ENCODE measurements at places on chromosomes 12 and 14.

GRCh38 chr12:5063149-5063548 is 19.5 kb downstream of the KCNA5 start:
- DNase-seq = no peak

DNA sequence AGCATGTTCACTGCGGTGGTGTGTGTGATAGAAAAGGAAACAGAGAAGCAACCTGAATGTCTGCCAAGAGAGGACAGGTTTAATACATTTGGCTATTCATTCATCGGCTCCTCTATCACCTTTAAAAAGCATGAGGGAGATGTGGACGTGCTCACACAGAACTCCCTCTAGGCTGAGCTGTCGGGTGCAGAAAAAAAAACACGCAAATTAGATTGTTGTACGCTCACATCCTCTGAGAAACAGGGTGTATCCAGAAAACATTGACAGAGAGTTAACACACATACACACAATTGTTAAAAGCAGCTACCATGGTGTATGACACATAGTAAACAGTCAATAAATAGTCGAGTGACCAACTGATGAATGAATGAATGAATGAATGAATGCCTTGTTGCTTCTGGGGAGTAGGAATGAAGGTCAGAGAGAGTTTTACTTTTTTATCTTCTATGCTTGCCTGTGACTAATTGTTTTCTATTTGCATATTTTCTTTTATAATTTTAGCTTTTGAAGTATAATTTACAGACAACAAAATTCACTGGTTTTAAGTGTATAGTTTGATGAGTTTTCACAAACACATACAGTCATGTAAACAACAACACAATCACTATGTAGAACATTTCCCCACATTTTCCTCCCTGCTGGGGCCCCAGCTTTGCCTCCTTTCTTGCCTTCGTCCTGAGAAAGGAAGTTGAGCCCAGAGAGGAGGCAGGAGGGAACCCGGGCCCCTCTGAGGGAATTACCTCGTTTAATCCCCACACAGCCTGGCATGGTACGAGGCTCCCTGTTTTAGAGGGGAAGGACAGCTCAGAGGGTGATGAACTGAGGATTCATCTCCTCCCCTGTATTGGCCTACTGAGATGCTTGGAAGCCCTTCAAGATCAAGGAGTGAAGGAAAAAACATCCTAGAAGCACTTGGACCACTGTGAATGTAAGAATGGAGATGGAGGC is 19.7 kb upstream of the FAM222A start:
- no peak for DNase-seq

DNA sequence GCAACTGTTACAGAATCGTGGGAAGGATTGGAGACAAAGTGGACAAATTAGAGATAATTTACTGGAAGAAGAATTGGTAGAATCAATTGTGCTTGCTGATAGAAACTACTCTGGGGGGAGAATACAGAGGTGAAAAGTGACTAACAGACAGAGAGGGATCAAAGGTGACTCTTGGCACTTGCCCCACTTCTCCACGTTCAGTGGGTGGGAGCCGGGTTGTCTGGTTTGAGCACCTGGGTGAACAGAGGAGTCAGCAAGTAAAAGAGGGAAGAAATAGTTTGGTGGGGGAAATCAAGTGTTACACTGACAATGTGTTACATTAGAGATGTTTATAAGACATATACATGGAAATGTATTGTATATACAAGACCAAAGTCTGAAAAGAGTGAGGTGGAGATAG is 69.1 kb downstream of the PPP2R5E start:
- DNase-seq = no peak

- DNase-seq = no peak
Observed at GRCh38 chr12:124075841-124076240, 102.8 kb downstream of the ZNF664 start.

- no peak for DNase-seq
Observed at GRCh38 chr14:26863736-26864135, 265.9 kb upstream of the NOVA1 start.

DNA sequence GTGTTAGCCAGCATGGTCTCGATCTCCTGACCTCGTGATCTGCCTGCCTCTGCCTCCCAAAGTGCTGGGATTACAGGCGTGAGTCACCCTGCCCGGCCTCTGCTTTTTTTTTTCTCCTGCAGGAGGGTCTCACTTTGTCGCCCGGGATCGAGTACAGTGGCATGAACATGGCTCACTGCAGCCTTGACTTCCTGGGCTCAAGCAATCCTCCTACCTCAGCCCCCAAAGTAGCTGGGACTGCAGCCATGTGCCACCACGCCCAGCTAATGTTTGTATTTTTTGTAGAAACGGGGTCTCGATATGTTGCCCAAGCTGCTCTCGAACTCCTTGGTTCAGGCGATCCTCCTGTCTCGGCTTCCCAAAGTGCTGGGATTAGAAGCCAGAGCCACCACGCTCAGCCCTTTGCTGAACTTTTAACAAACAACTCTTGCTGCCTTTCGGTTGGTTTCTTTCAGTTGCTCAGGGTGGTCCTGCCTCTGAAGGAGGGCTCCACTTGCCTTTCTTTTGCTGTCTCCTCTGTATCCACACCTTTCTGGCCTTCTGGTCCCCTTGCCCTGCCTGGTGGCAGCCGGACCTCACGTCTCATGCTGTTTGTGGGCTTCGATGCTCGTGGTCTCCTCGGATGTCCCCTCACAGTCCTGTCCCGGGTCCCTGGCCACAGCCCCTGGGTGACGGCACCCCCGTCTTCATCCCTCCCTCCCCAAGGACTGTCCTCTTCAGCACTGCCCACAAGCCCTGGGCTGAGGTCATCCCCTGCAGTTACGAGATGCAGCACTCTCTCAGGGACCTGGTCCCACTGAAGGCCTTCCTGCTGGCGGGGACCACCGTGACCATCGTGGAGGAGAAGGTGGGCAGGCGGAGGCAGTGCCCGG is 3.8 kb upstream of the B3GNT4 start:
- no peak for DNase-seq

DNA sequence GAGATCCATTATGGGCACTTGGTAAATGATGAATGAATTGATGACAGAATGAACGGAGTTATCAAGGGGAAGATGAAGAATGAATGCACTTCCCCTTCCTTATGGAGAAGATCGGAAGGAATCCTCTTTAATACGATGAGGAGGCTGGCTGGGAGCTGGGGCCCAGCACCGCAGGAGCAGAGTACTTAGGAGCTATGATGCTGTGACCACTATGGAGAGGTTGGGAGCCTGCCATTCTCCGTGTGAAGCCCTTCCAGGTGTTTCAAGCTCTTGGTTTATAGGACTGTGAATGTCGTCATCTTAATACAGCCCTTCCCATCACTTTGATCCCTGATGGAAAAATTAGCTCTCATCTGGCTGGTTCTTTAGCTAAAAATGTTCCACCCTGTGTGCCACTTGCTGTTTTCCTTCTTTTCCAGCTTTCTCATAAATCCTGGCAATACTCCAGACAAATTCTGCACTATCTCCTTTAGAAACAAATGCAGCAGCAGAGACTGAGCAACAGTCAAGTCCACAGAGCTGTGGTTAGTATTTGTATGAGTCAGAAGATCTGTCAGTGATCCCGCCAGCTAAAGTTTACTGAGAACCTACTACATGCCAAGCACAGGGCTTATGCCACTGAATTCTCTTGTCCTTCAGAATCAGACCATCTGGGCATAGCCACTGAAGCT is 263.1 kb upstream of the CRY1 start:
- DNase-seq = no peak

DNA sequence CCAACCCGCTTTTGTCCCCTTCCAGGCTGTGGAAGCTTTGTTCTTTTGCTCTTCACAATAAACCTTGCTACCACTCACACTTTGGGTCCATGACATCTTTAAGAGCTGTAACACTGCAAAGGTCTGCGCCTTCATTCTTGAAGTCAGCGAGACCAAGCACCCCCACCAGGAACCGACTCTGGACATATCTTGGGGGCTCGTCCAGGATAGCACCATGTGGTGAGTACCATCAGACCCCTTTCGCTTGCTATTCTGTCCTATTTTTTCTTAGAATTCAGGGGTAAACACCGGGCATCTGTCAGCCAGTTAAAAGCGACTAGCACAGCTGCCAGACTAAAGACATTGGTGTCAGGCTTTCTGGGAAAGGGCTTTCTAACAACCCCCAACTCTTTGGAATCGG is 137.6 kb upstream of the PPFIA2 start:
- no peak for DNase-seq

GRCh38 chr14:80055667-80056496 is 155.4 kb downstream of the DIO2 start:
- DNase-seq = no peak

GRCh38 chr14:55123852-55124639 is 5.0 kb upstream of the LGALS3 start:
- no peak for DNase-seq

DNA sequence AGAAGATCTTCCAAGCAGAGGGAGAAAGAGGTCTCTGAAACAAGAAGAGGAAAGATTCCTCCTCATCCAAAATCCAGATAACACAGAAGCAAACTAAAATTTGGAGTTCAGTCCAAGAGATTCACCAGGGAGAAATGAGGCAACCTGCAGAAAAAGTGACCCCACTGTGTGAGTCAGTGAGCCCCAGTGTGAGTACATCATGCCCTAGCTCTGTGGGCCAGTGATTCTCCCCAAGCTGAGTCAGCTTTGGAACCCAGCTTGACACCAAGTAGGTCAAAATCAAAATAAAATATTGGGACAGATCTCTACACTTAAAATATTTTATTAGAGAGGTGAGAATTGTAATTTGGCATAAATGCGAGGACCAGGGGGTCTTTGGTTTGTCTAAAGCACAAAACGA is 17.2 kb downstream of the CLEC2B start:
- no peak for DNase-seq

GRCh38 chr12:5969974-5970690 is 25.1 kb upstream of the ANO2 start:
- DNase-seq = no peak

DNA sequence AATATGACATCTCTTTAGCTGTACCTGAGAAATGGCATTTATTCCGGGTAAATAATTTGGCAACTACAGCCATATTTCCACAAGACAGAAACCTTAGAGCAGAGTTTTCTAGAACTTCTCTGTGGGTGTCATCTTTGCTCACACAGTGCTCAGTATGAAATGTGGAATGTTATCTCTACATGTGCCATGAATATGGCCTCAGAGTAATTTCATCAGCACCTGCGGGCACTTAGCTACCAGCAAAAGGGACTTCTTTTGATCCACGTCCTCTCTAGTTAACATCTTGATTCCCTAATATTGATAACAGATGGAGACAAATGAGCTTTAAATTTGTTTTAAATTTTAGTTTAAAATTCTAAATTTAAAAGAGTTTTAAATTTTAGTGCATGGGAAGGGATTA is 2.9 kb upstream of the ATG14 start:
- DNase-seq = no peak

DNA sequence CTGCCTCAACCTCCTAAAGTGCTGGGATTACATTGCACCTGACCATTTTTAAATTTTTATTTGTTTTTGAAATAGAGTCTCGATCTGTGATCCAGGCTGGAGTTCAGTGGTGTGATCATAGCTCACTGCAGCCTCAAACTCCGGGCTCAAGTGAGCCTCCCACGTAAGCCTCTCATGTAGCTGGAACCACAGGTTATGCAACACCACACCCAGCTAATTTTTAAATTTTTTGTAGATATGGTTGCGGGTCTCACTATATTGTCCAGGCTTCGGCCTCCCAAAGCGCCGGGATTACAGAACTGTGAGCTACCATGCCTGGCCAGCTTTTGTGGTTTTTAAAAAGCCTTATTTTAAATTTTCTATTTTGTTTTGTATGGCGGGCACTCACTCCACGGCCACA is 2.2 kb upstream of the DRAM1 start:
- no peak for DNase-seq

GRCh38 chr14:102471921-102472790 is 37.4 kb downstream of the ANKRD9 start:
- DNase-seq = no peak

- no peak for DNase-seq
Observed at GRCh38 chr14:37254411-37254947, 56.7 kb downstream of the MIPOL1 start.

DNA sequence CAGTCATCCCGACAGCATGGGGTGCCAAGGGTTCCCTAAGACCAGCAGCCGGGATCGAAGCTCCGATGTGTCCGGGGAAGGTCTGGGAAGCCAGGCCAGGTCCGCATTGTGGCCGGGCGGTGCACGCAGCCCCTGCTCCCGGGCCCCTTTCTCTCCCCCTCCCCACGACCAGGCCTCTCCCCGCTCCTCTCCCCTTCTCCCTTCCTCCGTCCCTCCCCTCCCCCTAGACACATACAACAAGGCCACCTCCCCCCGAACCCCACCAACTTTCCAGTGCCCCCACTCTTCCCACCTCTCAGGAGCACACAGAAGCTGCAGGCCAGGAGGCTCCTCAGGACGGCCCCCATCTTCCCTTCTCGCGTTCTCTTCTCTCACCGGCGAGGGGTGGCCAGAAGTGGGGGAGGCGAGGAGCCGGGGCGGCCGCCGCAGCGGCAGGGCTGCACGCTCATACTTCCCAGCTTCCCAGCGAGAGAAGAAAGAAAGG is 413 bp downstream of the LRP6 start:
- no peak for DNase-seq

- DNase-seq = no peak
Observed at GRCh38 chr12:29155079-29155478, 6.0 kb downstream of the FAR2 start.

GRCh38 chr14:68978172-68978911 is 760 bp downstream of the ACTN1 start:
- DNase-seq = peak; percentile 30

- no peak for DNase-seq
Observed at GRCh38 chr12:50932787-50933280, 19.5 kb upstream of the HIGD1C start.

DNA sequence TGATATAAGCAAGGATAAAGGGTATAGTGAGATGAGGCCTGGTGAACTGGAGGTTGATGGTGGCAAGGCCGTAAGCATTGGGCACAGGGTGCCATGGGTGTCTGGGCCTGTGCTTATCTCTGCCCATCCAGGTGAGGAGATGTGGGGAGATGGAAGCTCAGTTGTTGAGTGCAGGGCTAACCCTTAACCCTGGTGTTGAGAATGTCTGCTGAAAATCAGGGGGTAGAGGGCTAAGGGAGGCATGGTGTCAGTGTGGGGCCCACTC is 86.1 kb downstream of the SYNE2 start:
- DNase-seq = no peak

DNA sequence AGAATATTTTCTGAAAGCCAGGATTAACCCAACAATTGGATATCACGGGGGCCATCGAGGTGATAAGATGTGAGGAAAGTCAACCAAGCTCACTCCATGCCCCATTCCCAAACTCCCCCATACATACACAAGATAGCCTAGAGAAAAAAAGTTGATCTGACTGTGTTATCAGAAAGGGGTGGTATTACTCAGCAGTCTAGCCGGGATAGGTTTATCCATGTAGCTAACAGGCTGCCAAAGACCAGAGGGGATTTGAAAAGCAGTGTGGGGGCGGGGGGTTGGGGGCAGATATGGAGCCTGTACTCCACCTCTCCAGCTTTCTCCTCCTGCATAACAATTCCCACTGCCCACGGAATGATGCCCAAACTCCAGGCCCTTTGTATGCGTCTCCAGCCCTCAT is 13.2 kb upstream of the MAP1LC3B2 start:
- DNase-seq = no peak
